Fibroblast of mammary gland (primary cell): ENCODE measurements at places on chromosomes 1 and 21.

GRCh38 chr21:31986035-31986856 lies 113.4 kb downstream of the HUNK start:
- no peak for DNase-seq

DNA sequence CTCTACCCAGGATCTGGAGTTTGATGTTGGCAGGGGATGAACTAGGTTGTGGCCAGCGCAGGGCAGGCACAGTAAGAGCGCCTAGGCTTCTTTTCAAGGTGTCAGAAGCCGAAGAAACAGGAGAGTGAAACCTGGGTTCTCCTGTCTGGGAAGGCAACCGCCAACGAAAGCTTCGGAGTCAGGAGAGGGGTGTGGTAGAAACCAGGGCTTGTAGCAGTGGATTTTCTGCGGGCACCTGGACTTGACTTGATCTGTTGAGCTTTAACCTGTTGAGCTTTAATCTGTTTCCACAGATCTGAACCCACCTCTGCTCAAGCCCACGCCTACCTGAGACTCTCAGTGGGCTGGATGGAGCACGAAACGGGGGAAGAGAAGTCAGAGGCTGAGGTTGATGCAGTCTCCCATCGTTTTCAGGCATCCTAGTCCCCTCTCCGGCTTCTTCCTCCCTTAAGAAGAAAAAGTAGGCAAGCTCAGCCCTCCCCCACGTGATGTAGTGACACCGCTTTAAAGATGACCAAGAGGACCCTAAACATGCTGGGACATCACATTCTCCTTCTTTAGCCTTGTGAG lies 9.3 kb downstream of the HLX start:
- no peak for DNase-seq

DNA sequence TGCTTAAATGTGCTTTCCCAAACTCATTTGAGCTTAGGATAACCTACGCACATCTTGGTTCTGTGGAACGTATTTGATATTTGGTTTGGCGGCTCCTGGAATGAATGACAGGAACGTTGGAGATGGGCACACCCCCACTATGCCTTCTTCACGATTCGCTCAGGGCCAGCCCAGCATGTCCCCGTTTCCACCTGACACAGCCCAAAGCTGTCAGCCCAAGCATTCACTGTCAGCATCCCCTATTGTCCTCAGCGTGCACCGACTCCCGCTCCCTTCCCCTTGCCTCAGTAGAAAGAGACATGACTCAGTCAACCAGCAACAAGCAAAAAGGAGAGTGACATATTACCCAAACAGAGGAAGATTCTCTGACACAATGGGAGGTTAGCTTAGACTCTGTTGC lies 181.4 kb downstream of the KCNJ6 start:
- no peak for DNase-seq

DNA sequence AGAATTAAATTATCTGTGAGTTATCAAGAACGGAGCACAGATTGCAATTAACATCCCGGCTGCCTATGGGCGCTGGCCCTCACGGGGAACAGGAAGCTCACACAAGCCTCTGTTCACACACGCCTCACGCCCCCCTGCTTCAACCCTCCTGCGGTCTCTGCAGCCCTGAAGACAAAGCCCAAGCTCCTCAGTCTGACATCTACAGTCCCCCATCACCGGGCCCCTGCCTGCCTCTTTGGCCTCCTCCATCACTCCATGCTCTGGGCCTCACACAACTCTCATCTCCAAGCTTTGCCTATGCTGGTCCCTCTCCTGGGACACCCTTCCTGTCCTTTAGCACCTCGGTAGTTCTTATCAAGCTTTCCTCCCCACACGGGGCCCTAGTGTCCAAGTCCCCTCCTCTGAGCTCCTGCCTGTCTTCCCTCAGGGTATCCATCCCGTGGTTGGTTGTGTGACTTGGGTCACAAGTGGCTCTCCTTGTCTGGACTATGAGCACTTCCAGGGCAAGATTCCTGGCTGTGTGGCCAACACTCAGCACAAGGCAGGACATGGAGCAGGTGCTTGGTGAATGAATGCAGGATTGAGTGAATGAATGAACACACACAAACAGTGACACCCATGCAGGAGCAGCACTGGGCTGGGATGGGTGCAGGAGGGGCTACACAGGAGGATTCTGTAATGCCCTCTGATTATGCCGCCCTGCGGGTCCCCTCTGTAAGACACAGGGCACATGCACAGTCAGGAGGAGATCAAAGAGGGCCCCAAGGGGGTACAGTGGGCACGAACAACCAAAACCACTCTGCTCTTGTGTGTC lies 116.1 kb downstream of the DMRTB1 start:
- no peak for DNase-seq

GRCh38 chr21:28590676-28591075 lies 402.0 kb downstream of the LTN1 start:
- no peak for DNase-seq

DNA sequence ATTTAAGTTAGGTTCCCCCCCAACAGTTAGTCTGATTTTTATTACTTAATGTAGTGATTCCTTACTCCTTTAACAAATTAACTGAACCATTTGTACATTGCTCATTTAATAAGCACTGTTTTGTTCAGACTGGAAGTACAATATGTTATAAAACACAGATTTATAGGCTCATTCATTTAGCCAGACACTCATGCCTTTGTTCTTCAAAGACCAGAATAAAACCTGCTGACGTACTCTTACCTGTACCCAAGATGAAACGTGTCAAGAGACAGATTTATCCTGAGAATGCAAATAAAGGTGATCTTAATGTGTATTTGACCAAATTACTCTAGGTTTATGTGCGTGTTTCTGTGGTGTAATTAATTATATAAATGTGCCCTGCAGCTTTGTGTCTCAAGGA lies 92.8 kb downstream of the INTS7 start:
- no peak for DNase-seq

GRCh38 chr21:38811257-38811656 lies 5.5 kb downstream of the ETS2 start:
- peak; percentile 99 for DNase-seq

DNA sequence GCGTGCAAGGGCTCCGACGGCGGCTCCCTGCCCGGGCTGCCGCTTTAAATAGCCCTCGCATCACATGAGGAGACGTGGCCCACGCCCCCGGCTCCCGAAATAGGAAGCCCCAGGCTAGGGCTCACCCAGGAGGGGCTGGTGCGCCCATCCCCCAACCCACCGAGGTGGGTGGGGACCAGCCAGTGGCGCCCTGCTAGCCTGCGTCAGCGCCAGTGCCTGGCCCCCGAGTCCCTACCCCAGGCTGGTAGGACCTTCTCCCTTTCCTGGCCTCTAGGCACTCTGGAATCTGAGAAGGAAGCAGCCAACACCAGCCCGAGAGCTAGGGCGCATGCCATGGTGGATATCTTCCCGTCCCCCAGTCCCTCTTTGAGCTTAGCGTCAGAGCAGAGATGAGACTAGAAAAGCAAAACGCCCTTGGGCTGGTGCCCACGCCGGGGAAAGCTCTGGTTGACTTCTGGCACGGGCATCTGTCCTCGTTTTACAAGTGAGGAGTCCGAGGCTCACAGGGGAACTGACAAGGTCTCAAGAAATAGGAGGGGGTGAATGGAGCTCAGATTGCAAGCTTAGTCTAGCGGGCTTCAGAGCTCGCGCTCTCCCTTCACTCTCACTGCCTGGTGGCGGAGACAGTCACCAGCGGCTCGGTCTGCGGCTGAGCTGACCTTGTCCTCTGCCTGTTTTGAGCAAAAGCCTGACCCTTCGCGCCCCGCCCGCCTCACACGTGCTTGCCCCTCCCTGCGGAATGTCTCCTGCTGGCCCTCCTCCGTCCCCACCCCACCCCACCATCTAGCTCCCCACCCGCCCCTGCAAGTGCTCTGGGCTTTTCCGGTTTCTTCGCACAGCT lies at the start of gene FABP3:
FABP3 (minus strand) TSS at position 21 of the 841 bp plus-strand sequence. CDS start 62 bp downstream, outside the sequence.
- peak; percentile 64 for DNase-seq

GRCh38 chr1:209625791-209626285 lies 26.4 kb downstream of the LAMB3 start:
- DNase-seq: no peak

GRCh38 chr1:243325305-243325890 lies 69.6 kb downstream of the SDCCAG8 start:
- peak; percentile 77 for DNase-seq

DNA sequence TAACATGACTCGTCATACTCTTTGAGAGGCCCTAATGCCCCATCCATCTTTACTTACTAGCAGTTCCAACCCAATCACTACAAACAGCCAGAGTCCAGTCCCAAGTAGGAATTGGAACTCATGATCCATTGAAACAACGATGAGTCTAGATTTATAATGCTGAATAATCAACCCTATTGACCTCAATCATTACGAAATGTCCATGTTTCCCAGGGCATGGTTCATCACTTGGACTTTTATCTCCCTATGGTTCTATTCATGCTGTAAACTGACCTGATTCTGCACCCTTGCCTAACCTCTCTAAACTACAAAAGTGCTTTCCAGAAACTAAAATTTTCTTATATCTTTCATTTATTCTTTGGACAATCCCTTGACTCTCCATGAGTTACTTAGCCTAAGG lies 840.0 kb upstream of the B3GALT2 start:
- peak; percentile 3 for DNase-seq

DNA sequence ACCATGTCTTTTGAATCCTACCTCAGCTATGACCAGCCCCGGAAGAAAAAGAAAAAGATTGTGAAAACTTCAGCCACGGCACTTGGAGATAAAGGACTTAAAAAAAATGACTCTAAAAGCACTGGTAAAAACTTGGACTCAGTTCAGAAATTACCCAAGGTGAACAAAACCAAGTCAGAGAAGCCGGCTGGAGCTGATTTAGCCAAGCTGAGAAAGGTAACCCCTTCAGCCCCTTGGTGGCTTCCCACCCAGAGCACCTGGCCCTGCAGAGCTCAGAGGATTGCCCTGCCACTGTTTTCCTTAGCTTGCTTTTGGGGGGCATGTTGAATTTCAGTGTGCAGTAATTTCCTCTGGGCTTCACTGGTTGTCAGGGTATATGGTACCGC lies 8.5 kb downstream of the ELOA start:
- DNase-seq: no peak

GRCh38 chr1:243529512-243529911 lies 273.7 kb downstream of the SDCCAG8 start:
- no peak for DNase-seq

DNA sequence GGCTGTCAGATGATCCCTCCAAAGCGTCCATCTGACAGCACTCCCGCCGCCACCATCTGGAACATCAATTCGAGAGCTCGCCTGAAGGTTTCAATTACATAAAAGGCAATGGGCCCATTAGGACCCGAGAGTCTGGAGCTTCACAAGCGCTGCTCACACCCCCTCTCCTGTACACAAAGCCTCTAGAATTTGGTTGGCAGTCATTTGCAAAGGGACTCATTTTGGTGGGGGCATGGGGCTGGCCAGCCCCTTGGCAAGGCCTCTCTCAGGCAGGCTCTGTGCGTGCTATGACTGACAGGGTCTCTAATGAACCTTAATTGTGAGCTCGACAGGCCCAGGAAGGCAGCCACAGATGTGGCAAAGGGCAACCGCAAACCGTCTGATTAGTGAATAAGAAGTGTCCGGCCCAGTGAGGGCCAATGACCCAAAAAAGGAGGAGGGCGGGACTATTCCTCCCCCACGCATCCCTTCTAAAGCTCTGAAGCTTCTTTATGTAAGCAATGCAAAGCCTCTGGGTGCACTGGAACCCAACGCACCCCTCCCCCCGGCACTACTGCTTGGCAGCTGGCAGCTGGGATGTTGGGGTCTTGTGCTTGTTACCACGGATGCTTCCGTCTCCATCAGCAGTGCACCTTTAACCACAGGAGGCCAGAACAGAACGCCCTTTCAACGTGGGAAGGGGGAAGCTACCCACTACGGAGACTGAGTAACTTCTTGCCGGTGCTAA lies 79.4 kb downstream of the CAPZB start:
- peak; percentile 48 for DNase-seq

- no peak for DNase-seq
Observed at GRCh38 chr1:116833718-116834117, 76.0 kb upstream of the PTGFRN start.

- DNase-seq: no peak
Observed at GRCh38 chr21:45528028-45528705, 14.1 kb downstream of the SLC19A1 start.
